ENCODE measurements at places on chromosomes 13 and 19. TPM values are rescaled to one million over a fixed set of nuclear protein-coding genes. Genes with fewer than 3 reads are reported as not detected.

The RLN3 gene
- not detected for total RNA-seq

The ZNF527 gene
- total RNA-seq: 12.7 TPM

The ZNF878 gene
- total RNA-seq: not detected

The PPM1N gene
- total RNA-seq: 5.8 TPM

The CEACAM4 gene
- 0.28 TPM for total RNA-seq

The SH3GL1 gene
- 40.1 TPM for total RNA-seq

DNA sequence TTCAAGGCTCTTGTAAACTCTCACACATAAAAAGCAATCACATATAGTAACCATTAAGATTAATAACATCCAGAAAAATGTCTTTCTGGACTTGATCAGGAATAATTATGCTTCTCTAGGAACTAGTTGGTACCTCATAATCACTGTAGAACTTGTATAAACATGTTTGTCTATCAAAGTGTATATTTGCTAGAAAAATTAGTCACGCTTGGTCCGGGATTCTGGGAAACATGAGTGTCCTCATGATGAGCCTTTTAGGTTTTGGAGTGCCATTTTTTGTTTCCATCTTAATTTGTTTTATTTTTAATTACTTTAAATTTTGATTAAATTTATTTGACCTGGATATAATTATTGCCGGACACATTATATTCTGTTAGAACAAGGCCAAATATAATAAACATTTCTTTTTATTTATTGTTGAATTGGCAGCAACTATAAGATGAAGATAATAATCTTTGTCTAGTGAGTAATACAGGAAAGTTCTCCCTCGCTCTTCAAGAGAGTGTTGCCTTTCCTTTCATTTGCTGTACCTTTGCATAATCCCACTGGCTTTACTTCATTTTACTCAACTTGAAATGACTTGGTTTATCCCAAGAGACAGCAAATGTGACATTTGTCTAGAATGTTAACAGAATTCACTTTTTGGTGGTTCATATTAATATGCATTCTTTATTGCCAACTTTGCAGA is 207.0 kb downstream of the NALCN start:
- H3K27ac ChIP-seq: no peak overlapping the region
- no peaks in the 10 kb centered on the region for H3K27me3 ChIP-seq
- DNase-seq: no peak
- H3K4me3 ChIP-seq: no peak overlapping the region

- H3K4me3 ChIP-seq: no peak overlapping the region
- DNase-seq: no peak
- no peaks in the 10 kb centered on the region for H3K27me3 ChIP-seq
- no peak overlapping the region for H3K27ac ChIP-seq
Observed at GRCh38 chr13:106468744-106469590, 66.5 kb downstream of the EFNB2 start.

GRCh38 chr19:55494172-55494761 is 6.0 kb downstream of the SSC5D start:
- H3K4me3 ChIP-seq: no peak overlapping the region
- no peaks in the 10 kb centered on the region for H3K36me3 ChIP-seq
- no peaks in the 10 kb centered on the region for H3K4me1 ChIP-seq
- H3K27me3 ChIP-seq: no peaks in the 10 kb centered on the region
- DNase-seq: no peak

GRCh38 chr19:2558543-2558942 is 82.6 kb downstream of the GADD45B start:
- no peak overlapping the region for H3K27ac ChIP-seq
- DNase-seq: no peak
- H3K4me3 ChIP-seq: no peak overlapping the region
- peaks cover 17% of the 10 kb centered on the region for H3K4me1 ChIP-seq
- no peaks in the 10 kb centered on the region for H3K36me3 ChIP-seq
- H3K27me3 ChIP-seq: no peaks in the 10 kb centered on the region

DNA sequence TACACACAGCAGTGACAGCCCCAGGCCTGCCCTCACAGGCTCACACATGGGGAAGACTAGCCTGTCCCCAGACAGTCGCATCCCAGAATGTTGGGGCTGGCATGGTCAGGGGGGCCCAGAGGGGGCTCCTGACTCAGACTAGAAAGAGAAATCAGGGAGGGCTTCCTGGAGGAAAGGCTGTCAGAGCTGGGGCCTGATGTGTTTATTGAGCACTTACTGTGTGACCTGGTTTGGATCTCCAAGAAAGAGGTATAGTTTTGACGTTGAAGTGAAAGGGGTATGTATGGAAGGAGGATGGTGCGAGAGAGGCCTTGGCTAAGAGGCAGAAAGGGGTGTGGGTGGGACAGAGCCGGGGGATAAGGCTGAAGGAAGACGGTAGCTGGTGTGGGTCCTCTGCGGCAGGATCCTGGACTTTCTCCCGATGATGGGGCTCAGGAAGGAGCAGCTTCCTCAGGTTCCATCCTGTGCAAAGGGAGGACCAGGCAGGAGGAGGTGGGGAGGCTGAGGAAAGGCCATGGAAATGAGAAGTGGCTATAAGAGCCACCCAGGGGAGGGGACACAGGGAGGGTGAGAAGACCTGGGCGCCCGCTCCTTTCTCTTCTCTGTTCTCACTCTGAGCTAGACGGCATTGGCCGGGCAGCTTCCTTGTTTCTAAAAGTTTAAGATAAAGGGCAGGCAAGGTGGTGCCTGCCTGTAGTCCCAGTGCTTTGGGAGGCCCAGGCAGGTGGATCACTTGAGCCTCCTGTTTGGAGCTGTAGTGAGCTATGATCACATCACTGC is 16.1 kb upstream of the BCL3 start:
- no peak for DNase-seq
- no peak overlapping the region for H3K4me3 ChIP-seq
- no peaks in the 10 kb centered on the region for H3K27me3 ChIP-seq
- H3K4me1 ChIP-seq: no peaks in the 10 kb centered on the region
- H3K36me3 ChIP-seq: no peaks in the 10 kb centered on the region
- no peak overlapping the region for H3K27ac ChIP-seq

All from CD4-positive, alpha-beta memory T cell (primary cell).